KG1 (cell line): ENCODE measurements at places on chromosomes 5 and 9.

GRCh38 chr5:75200776-75201175 lies 35.9 kb downstream of the ANKRD31 start:
- no peak for DNase-seq

DNA sequence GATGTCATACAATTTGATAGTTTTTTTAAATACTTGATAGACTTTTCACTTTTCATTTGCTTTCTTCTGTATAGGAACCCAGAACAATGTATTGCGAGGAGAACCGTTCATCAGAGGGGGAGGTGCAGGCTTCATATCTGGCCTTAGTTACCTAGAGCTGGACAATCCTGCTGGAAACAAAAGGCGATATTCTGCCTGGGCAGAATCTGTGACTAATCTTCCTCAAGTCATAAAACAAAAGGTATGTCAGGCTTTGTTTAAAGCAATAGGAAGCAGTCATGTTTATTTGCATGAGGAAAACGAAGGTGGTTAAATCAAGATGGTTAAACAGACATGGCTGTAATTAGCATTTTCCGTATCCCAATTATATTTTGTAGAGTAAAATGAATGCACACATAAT lies 46.0 kb downstream of the C7 start:
- DNase-seq, result no peak

DNA sequence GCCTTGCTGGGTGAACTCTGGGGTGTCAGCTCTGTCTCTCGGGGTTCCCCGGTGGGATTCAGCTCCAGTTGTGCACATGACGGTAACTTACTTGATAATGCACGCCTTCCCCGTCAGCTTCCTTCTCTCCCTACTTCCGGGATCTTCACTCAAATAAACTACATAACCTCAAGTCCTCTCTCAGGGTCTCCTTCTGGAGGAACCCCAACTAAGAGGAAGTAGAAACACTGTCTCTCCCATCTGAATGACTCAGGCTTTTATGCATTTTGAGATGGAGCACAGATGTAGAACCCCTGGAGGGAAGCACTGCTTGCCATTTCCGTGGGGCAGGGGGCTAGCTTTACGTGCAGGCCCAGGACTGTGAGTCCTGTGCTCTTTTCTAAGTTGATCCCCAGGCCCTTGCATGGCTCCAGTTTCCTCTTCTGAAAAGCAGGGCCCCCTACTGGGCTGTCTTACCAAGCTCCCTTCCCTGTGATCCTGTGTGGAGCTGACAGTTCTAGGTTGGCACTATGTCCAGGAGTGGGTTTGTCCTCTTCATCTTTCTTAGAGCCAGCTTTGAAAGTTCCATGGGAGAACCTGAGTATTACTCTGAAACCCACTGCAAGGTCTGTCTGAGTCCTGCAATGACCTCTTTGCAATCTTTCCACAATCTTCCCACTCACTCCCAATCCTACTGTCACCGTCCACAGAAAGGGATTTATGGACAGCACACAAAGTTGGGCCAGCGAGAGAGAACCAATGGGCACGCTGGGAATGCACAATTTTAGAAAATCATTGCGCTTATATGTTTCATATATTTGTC lies 17.7 kb downstream of the S1PR3 start:
- DNase-seq, result no peak

GRCh38 chr5:67014957-67015400 lies 181.6 kb downstream of the CD180 start:
- DNase-seq, result no peak

DNA sequence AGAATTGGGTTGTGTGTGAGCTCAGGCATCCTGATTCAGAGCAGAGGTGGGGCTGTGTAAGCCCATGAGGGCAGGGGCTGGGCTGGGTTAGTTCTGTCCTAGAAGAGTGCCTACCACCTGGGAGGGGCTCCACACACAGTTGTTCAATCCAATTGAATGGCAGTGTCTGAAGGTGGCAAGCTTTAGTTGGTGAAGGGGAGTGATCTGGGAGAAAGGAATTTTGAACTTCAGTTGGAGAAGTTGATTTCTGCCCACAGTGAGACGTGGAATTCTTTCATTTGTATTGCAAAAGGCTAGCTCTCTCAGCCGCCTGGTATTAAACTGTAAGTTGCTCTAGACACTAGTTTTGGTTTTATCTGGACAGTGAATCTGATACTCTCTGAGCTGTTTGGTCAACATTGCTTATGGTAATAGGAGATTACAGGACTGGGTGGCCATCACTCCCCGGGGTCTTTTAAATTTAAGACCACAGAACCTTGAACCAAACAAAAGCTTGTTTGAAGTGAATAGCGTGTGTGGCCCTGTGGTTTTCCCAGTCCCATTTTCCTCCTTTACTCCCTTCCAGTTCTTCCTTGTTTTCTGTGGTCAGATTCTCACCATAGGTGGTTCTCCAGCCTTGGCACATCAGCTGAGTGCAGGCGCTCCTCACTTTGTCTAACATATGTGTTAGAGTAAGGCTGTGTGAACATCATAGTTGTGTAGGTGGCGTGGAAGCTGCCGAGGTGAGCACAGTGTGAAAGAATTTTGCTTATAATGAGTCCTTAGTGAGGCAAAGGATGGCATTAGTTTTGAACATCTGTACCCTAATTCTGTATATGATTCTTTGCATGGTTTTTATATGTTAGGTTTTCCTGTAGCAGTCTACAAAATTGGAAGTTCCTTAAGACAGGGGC lies 78.0 kb downstream of the ARHGAP26 start:
- no peak for DNase-seq

DNA sequence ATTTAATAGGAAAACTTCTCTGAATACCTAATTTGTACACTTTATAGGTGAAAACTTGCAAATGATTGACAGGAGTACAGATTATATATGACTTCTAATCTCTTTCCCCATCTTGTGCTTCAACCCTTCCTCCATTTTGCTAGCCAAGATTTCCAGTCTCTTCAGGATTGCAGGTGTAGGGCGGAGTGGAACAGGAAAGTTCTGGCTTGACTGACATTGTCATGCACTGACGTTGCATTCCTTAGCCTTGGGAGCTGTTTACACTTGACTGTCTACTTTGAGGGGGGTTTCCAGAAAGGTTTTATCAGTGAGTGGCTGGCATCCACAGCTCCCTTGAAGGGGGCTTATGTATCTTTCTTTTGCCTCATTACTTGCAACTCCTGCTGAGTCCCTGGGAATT lies 34.1 kb upstream of the GRIA1 start:
- no peak for DNase-seq

GRCh38 chr5:97009212-97009898 lies 73.5 kb downstream of the LNPEP start:
- DNase-seq, result peak; percentile 34

- DNase-seq, result no peak
These were observed 5.9 kb downstream of the MACIR start for GRCh38 chr5:103264508-103264907.

DNA sequence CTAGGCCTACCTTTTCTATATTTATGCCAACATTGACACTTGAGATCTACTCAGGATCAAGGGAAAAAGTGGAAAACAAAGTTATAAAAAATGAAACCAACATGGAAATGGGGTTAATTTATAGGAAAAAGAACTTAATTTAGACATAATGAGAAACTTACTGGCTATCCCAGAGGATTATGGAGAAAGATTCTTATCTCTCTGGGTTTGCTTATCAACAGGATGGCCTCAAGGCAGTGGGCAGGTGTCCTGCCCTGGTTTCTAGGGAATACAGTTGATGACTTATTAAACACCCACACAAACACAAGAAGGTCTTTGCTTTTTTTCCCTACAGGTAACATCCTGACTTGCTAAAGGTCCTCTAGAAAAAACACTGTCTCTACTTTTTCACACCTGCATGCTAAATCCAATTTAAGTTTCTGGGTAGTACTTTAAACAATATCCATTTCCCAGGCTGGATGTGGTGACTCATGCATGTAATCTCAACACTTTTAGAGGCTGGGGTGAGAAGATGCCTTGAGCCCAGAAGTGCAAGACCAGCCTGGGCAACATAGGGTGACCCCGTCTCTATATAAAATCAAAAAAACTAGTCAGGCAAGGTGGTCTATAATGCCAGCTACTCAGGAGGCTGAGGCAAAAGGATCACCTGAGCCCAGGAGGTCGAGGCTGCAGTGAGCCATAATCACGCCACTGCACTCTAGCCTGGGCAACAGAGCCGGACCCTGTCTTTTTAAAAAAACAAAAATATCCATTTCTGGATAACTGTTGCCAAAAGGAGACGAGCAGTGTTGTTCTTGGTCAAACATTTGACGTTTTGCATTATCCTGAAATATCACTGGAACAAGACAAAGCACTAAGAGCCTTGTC lies 6.6 kb upstream of the ZNF608 start:
- DNase-seq, result no peak

DNA sequence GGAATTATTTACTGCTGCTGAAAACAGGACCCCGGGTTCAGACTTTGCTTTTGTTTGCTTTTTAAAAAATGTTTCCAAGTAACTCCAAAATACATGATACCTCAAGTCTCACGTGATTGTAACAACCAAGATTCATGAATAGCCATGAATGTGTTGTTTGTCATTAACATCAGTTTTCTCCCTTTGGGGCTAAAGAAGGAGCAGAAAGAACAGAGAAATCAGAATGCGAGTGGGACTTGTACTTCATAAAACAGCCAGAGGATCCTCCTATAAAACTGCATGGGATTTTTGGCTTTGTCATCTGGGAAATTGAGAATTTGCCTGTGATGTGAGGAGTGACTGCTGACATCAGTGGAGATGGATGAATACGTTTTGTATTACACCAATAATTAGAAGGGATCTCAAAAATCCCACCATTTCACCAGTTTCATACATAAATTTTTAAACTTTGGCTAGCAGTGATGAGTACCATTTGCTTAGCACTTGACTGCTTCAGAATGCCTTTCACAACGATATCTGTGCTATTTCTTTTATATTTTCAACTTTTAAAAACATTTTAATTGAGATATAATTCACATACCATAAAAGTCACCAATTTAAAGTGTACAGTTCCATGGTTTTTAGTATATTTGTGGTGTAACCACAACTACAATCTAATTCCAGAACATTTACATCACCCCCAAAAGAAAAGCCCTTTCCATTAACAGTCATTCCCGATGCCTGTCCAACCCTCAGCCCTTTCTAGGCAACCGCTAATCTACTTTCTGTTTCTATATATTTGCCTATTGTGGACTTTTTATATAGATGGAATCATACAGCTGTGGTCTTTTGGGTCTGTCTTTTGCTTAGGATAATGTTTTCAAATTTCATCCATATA lies 126.9 kb upstream of the ANKRD55 start:
- no peak for DNase-seq

DNA sequence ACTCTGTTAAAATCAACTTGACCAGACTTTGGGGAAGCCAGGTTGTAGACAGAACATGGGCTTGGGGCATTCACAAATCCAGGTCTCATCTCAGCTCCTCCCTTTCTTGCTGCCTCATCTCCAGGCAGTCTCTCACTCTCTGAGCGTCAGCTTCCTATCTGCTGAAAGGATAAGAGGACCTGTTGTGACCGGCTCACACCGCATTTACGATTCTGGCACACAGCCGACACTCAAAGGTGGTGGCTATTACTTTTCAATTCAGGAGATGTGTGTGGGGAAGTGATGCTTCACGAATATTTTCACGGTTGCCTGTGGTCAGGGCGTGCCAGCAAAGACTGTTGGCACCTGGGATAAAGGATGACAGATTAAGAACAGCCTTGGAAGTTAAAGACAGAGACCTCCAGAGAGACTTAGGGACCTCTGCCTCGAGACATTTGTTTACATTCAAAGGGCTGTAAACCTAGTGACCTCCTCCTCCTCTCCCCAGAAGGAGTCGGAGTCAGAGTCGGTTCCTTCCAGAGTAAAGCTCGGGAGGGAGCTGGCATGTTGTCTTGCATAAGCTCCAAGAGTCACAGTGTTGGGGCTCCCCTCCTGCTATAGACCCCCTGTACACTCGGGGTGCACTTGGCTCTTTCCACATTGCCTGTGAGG lies 83.2 kb downstream of the AK8 start:
- DNase-seq, result no peak

DNA sequence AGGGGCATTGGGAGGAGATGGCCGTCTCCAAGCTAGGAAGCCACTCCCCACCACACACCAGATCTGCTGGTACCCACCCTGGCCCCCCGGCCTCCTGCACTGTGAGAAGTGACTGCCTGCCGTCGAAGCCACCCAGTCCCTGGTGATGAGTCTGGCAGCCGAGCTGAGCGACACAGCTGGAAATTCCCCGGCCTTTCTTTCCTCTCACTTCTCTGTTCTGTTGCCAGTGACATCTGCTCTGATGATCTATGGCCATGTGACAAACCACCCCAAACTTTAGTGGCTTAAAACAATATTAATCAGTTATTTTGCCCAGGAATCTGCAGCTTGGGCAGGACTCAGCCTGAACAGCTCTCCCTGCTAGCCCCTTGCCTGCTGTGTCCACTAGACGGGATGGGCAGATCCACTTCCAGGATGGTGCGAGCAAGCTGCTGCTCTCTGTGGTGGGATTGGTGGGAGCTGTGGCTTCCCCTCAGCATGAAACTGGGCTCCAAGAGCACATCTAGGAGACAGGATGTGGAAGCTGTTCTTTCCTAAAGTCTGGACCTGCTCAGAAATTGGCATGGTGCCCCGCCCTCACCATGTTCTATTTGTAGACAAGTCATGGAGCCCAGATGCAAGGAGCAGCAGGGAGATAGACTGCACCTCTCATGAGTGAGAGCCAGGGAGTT lies 211.2 kb downstream of the GADD45G start:
- no peak for DNase-seq

- DNase-seq, result no peak
These were observed 111.8 kb downstream of the CARTPT start for GRCh38 chr5:71830681-71831539.

GRCh38 chr9:82129708-82130107 lies 141.1 kb downstream of the SPATA31D1 start:
- no peak for DNase-seq
